ENCODE measurements at places on chromosomes 7 and 10. TPM values are rescaled to one million over a fixed set of nuclear protein-coding genes. Genes with fewer than 3 reads are reported as not detected.
A peak's percentile ranks its signal among the peaks of the same experiment; 100 is the strongest.

The SUN1 gene
- 245 TPM for total RNA-seq

- no peak for DNase-seq
Observed at GRCh38 chr10:42988517-42989395, 88.1 kb upstream of the RET start.

DNA sequence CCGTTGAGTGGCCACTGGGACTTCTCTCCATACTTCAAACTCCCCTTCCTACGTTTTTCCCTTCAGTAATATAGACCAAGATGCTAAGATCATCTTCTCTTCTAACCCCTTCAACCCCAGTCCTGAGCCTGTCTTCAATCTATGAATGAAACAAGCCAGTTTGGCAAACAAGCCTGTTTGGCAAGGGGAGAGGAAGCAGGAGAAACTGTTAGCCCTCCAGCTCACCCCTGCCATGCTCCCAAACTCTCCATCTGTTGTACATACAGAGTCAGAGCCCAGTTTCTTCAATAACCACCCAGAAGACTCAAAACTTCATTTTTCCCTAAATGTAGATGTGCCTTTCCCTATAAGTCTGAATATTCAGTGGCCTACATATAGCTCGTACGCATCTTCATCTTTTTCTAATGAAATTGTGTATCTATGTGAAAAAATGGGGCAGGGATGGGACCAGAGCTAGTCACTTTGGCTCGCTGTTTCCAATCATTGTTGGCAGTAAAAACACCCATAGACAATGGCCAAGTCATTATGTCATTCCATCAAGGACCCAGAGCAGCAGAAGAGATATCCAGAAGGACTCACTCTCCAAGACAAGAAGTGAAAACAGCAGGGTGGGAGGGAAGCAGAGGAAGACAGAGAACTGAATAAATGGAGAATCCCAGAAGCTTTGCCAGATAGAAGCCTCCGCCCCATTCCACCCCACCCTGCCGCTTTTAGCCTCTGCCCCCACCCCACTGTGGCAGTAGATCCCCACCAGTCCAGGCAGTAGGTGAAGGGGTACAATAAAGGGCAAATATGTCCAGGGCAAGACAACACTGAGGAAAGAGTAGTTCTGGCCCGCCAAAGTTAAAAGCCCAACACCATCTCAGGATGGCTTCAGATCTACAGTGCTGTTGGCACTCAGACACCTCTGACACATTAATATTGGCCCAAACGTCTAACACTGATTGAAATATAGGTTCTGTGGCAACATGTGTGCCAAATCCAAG, 87.3 kb downstream of the DOCK4 start:
- DNase-seq, result no peak

The FAM25G gene
- not detected for total RNA-seq

DNA sequence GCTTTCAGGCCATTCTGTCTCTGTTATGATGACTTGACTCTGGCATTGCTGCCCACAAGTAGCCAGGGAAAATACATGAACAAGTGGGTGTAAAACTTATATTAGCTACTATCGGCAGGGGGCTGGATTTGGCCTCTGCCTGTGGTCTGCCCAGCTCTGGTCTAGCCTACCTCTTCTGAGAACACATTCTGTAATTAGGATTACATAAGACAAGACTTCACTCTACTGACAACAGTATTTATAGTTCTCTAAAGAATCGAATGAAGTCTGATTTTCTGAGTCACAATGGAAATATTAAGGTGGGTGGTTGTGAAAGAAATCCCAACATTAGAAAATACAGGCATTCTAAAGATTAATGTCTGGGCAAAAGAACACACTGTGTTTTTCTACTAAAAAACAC, 55.5 kb downstream of the DLD start:
- no peak for DNase-seq

The CREB5 gene
- 1.0 TPM for total RNA-seq

DNA sequence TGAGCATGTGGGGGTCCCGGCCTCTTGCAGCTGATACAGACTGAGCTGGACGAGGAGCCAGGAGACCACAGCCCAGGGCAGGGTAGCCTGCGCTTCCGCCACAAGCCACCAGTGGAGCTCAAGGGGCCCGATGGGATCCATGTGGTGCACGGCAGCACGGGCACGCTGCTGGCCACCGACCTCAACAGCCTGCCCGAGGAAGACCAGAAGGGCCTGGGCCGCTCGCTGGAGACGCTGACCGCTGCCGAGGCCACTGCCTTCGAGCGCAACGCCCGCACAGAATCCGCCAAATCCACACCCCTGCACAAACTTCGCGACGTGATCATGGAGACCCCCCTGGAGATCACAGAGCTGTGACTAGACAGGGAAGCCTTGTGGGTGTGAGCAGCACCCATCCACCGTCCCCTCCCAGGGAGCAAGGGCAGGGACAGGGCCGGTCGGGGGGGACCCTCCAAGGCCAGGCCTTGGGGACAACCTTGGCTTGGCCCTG, 36.1 kb downstream of the PSAP start:
- no peak for DNase-seq

The PGAM2 gene
- total RNA-seq, result 4.2 TPM

DNA sequence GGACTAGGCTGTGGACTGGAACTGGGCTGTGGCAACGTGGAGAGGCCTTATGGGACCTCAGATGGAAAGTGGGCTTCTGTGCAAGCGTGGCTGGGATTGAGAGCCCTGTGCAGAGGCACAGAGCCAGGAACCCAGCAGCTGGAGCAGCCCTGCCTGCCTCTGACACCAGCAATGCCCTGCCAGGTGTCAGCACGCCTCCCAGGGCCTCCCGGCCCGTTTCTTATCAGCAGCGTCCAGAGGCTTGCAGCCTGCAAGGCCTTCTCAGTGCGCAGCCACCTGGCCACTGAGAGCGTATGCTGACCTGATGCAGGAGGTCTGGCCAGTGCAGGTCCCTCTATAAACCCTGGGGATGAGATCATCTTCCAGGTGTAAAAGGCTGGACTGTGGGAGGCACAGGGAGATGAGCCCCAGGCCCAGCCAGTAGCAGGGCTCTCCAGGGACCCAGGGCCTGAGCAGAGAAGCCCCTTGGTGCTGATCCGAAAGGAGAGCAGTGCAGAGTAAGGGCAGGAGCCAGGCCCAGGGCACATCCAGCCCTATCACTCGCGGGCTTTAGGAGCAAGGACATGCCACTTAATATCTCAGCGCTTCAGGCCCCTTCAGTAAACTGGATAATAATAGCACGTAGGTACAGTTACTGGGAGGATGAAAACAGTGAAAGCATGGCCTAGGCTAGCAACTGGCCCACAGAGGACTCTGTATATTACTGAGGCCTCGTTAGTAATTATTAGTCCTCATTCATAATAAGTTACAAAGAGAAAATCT, 38.8 kb upstream of the ANTXRL start:
- no peak for DNase-seq

DNA sequence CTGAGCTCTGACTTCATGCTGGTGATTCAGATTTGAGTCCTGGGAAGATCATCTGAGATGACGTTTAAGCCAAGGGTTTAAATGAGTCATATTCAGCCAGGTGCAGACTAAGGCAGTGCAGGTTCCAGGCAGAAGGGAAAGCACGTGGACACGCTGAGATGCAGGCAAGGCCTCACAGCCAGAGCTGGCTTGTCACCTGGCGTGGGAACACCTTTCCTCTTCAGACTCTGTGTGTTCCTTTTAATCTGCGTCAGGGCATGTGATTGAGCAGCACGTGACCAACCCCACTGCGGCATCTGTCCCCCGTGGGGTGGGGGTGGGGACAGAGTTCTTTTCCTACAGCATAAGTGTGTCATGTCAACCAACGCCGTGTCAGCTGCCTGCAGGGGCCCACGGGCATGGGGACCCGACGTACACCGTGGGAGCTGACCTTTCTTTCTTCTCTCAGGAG, 10.7 kb upstream of the IDI2 start:
- peak; percentile 49 for DNase-seq

DNA sequence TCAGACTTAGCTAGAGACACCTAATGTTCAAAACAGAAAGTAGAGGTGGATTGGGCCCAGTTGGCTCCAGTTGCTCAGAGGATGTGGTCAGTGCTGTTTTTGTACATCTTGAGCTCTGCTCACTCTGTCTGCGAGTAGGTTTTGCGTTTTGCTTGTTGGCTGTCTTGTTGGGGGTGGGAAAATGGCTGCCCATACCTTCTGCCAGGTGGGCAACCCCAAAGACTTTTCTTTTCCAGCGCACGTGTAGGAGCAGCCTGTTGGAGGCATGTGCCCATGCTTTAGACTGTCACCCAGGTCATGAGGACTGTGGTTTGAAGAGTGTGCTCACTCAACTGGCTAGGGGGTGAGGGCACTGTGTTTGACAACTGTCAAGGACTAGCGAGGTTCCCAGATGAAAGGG, 73.9 kb downstream of the KAT6B start:
- DNase-seq, result no peak

GRCh38 chr10:132489053-132489703, 48.4 kb upstream of the INPP5A start:
- no peak for DNase-seq

The SH3PXD2A gene
- 12.5 TPM for total RNA-seq

DNA sequence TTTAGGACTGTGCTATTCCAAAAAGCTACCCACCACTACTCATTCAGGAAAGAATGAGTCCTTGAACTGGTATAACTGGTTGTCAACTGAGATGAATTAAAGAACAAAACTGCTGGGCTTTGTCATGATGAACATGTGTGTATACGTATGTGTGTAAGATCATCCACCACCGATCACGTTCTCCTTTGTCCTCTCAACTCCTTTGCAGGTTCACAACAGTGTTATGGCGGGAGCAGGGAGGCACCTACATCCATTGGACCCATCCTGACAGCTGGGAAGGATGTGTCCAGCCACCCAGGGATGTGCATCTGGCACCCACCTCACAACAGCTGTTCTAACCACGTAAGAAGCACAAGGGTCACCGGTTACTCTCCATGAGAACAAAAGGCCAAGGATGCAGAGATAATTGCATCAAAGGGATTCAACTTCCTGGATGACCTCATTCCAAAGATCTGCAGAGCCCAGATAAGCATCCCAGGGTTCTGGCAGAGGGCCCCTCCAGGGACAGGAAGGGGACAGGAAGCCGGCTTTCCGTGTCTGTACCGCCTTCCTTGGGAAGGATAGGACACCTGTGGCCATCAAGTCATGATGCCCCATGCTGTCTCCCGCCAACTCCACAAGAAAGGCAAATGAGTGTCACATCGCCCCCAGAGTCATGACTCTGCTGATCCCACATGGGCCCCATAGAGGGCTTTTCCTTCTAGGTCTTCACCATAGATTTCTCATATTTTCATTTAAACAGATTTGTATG, 66.1 kb downstream of the STEAP1B start:
- DNase-seq, result peak; percentile 53

The SCIN gene
- 0.92 TPM for total RNA-seq

The ASB10 gene
- total RNA-seq, result not detected

- DNase-seq, result no peak
Observed at GRCh38 chr7:115135146-115135545, 213.3 kb downstream of the MDFIC start.
